ENCODE measurements at places on chromosomes 1 and 21.

DNA sequence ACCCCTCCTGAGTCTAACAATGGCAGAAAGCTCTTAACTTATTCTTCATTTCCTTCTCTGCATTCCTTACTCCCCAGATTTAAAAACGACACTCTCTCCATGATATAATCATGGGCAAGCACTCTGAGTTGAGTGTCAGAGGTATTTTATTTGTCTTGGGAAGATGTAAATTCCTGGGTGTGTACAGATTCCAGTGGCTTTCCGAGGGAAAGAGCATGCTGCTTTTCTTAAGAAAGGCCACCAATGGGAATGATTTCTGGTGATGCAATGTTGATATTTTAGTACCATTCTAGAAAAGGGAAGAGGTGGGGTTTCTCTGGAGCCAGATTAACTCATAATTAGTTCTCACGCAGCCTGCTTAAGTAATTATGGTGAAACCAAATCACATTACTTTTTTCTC is 47.8 kb upstream of the BTG3 start:
- DNase-seq: peak; percentile 32

GRCh38 chr1:4695241-4695640 is 40.8 kb downstream of the AJAP1 start:
- no peak for DNase-seq

DNA sequence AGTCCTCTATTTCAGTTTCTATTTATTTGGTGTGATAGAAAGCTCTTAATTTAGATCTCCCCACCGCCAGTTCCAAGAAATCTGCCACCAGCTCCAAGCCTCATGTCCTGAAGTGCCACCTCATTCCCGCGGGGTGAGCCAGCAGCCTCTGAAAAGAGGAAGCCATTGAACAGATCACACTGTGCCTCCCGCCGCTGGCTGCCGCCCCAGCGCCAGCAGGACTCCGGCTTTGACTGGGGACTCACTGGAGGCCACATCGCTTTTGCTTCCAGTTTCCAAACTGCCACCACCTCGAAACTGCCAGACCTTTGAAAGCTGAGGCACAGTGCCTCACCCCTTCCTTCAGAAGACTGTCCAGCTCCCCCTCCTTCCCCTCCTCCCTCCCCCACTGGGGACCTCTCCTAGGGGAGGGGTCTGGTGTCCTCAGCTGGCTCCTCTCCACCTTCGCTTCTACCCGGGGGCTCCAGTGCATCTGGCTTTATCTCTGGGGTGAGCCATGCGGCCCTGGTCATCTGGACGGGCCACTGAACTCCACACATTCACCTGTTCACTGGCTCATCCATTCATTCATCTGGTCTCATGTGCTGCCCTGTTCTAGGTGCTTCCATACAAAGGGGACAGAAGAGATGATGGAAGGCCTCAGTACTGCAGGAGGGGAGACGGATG is 58.9 kb downstream of the VPS26C start:
- DNase-seq: no peak

- peak; percentile 52 for DNase-seq
These were observed 1.1 kb downstream of the AKT3 start for GRCh38 chr1:243848858-243849420.

- DNase-seq: no peak
These were observed 4.5 kb downstream of the LHX4 start for GRCh38 chr1:180234369-180235076.

- peak; percentile 49 for DNase-seq
These were observed 91.2 kb upstream of the KCTD3 start for GRCh38 chr1:215475796-215476481.

DNA sequence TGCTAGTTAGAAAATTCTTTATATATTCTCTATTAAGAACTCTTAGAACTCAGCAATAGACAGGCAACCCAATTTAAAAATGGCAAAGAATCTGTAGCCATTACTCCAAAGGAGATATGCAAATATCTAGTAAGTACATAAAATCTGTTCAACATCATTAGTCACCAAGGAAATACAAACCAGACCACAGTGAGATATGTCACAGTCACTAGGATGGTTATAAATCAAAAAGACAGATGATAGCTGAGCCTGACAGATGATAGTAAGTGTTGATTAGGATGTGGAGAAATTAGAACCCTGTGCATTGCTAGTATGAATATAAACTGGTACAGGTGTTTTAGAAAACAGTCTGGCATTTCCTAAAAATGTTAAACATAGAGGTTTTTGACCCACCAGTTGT is 26.6 kb downstream of the SRSF11 start:
- no peak for DNase-seq

DNA sequence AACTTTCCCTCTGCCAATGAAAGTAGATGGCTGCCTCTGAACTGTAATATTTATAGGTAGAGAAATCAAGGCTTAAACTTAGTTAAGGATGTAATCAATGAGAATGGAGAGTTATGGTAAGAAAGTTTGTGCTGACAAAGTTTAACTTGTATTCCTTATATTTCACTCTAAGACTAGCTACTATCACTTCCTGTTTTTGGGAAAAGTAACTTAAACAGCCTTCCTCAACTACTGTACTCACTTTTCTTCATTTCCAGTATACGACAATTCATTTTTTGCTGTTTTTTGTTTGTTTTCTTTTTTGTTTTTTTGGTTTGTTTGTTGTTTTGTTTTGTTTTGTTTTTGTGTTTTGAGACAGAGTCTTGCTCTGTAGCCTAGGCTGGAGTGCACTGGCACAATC is 3.7 kb downstream of the RGS18 start:
- no peak for DNase-seq

GRCh38 chr1:10399444-10399941 is 629 bp downstream of the PGD start:
- DNase-seq: no peak

DNA sequence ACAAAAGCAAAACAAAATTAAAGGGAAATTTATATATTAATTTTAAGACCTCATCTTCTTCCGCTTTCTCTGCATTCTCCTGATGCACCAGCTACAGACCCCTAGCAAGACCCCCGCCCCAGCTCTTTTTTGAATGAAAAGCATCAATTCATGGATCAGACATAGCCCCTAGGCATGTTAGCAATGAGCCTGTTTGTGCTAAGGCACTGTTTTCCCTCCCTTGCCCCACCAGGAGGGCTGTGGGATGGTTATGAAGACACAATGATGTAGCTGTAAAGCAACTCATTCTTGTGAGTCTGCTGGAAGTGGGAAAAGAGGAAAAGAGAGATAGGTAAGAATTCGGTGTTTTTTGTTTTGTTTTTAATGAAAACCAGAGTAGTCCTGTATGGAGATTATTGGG is 88.5 kb upstream of the ZBTB18 start:
- DNase-seq: no peak

DNA sequence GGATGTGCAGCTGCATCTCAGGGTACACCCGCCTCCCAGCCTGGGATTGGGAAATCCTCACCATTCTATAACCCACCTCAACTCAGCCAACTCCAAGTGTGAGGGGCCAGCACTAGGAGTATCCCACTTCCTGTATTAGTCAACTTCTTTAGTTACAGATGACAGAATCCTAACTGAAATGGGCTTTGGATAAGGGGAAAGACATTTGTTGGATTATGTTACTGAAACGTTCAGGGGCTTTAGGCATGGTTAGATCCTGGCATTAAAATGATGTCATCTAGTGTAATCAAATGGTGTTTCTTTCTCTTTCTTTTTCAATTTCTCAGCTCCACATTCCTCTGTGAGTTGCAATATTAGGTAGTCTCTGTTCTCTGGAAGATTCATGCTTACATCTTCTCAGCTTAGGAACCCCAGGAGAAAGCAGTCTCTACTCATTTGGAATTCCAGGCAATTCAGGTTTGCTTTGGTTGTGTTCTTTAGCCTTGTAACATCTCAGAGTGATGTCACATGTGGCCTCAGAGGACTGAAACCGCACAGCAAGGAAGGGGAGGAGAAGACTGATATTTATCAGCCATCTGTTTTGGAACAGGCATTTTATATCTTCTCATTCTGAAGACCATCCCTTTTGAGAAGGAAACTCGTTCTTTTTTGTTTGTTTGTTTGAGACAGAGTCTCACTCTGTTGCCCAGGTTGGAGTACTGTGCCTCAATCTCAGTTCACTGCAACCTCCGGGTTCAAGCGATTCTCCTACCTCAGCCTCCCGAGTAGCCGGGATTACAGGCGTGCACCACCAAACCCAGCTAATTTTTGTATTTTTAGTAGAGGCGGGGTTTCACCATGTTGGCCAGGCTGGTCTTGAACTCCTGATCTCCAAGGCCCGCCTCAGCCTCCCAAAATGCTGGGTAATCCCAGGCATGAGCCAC is 18.9 kb upstream of the TMEM54 start:
- no peak for DNase-seq

- peak; percentile 42 for DNase-seq
These were observed at the start of gene INAVA for GRCh38 chr1:200894712-200895442. TSS of gene INAVA (plus strand) at chr1:200894900. CDS start at chr1:200898401, 3,501 bp downstream.

- DNase-seq: peak; percentile 64
These were observed 60.8 kb upstream of the F3 start for GRCh38 chr1:94602316-94602715.

- no peak for DNase-seq
These were observed 2.4 kb upstream of the TARS2 start for GRCh38 chr1:150484861-150485260.

DNA sequence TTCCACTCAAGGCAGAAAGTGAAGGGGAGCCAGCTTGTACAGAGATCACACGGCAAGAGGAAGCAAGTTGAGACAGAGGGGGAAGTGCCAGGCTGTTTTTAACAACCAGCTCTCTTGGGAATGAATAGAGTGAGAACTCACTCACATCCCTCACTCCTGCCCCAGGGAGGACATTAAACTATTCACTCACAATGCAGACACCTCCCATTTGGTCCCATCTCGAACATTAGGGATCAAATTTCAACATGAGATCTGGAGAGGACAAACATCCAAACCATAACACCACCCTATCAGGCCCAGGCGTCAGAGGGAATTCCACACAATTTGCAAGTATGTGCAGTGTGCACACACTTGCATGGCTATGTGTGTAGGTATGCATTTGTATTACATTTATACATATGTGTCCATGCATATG is 62.7 kb downstream of the DMAP1 start:
- DNase-seq: no peak

DNA sequence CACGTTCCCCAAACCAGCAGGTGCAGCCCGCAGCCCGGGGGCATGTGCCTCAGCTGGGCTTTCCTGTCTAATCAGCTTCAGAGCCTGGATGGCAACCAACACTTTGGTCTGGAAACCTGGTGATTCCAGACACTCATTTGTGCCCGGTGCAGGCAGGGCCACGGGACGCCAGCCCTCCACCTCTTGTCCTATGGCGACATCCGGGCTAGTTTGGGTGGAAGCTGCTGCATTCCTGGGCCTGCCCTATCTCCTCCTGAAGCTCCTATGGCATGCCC is 111.8 kb downstream of the WDR4 start:
- DNase-seq: no peak

DNA sequence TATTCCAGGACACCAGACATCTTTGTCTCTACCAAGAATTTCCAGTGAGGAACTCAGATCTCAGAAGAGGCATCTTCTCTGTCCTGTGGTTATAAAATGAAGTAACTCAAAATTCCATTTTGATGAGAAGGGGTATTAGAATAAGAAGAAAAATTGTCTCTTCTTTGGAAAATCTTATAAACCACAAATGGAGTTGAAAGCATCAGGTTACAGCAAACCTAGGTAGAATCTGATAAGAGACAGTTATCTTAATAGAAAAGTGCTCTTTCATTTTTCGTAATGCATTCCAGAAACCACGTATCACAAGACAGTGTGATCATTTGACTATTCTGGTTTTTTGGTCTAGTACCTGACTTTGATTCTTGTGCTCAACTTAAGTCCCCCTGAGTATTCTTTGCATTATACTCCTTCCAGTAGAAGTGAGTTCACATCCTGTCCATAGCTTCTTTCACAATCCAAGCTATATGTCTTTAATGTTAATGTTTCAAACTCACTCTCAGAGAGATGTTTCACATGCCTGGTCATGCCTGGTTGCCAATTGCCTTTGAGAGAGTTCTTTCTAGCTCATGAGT is 120.9 kb upstream of the PRDX6 start:
- no peak for DNase-seq

GRCh38 chr1:68521286-68521685 is 24.4 kb upstream of the DEPDC1 start:
- no peak for DNase-seq

DNA sequence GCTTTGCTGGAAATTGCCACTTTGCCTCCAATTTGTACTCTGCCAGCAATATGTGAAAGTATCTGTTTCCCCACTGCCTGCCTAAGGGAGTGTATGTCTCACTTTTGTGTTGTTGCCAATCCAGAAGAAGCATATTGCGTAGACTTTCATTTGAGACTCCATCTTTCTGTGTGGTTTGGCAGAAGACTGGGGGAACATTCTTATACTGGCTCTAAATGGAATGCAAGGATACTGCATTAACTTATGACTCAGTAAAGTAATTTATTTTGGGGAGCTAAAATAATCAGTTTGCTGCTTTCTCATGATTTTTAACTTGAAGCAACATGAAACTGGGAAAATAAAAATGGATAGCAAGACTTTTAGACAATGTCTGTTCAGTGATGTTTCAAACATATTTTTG is 107.7 kb upstream of the TMPRSS2 start:
- DNase-seq: no peak

GRCh38 chr1:158692356-158692755 is 5.8 kb upstream of the SPTA1 start:
- no peak for DNase-seq

- DNase-seq: no peak
These were observed 22.7 kb downstream of the MAP7D1 start for GRCh38 chr1:36178471-36179219.

- peak; percentile 36 for DNase-seq
These were observed 8.6 kb upstream of the RASSF5 start for GRCh38 chr1:206498685-206499084.

GRCh38 chr1:199150756-199151155 is 511.9 kb downstream of the PTPRC start:
- DNase-seq: no peak

DNA sequence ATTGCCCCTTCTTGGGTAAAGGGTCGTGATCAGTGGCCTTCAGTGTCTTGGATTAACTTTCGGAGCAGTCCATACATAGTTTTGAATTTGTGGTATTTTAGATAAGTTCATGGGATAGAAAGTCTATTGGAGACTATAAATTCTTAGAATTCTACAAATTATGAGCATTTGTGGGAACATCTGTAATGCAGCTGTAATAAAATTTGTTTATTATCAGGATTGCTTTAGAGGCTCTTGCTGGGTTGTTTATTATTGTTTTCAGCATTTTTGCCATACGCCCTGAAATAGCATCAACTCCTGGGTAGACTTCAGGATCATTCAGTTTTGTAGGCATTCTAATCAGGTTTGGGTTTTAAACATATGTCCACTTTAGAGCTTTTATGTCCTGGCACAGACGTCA is 16.1 kb downstream of the LAMC1 start:
- no peak for DNase-seq

DNA sequence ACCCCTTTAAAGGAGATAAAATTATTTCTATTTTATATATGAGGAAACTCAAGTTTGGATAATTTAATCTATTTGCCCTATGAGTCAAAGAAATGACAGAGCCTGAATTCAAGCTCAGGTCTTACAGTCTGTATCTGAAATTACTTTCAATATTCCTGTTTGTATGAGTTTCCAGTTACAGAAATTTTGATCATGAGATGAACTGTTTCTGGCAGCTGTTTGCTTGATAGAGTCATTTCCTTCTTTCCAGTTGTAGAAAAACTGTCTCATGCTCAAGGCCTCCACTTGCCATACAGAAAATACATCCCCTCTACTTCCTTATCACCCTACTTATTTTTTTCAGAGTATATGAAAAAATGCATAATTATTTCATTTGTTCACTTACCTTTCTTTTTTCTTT is 87.6 kb downstream of the PTPRC start:
- no peak for DNase-seq
